ENCODE measurements at places on chromosomes 5 and 9.

- no peak for DNase-seq
Observed at GRCh38 chr9:80836013-80836412, 853.3 kb downstream of the TLE1 start.

DNA sequence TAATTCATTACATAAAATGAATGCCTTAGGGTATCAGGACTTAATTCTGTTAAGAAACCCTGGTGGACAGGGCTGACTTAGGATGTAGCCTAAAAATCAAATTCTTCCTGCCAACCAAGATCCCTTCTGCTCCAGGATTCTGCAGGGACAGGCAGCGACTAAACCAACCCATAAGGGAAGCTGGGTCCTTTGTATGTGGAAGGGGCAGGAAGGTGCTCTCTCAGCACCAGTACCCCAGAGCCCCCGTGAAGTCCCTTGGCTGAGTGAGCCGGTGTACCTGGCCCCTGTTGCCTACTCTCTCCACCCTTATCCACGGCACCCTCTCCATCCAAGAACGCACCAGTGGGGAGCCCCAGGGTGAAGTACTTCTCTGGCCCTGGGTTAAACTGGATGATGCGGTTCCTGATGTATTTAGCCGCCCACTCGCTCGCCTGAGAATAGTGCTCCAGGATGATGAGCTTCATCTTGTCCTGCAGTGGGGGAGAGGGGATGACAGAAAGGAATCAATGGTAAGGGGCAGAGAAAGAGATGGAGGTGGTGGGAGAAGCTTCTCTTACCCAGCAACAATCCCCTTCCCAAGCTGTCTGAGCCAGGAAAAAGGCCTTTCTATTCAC, 1.1 kb downstream of the GNPDA1 start:
- DNase-seq, result no peak

DNA sequence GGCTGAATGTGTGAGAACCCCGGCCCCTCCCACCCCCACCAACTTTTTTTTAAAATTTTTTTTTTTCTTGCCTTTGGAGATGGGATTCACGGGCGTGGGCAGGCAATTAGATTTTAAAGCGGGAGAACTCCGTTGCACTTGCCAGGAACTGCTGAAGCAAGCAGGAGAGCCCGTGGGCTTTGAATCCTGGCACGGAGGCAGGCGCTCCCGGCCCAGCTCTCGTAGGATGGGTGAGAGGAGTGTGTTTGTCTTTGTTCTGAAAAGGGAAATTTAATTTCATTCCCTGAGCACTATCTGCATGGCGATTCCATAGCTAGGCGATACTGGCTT, 54.3 kb upstream of the BOD1 start:
- no peak for DNase-seq

GRCh38 chr5:53422539-53422938, 57.9 kb upstream of the FST start:
- no peak for DNase-seq

DNA sequence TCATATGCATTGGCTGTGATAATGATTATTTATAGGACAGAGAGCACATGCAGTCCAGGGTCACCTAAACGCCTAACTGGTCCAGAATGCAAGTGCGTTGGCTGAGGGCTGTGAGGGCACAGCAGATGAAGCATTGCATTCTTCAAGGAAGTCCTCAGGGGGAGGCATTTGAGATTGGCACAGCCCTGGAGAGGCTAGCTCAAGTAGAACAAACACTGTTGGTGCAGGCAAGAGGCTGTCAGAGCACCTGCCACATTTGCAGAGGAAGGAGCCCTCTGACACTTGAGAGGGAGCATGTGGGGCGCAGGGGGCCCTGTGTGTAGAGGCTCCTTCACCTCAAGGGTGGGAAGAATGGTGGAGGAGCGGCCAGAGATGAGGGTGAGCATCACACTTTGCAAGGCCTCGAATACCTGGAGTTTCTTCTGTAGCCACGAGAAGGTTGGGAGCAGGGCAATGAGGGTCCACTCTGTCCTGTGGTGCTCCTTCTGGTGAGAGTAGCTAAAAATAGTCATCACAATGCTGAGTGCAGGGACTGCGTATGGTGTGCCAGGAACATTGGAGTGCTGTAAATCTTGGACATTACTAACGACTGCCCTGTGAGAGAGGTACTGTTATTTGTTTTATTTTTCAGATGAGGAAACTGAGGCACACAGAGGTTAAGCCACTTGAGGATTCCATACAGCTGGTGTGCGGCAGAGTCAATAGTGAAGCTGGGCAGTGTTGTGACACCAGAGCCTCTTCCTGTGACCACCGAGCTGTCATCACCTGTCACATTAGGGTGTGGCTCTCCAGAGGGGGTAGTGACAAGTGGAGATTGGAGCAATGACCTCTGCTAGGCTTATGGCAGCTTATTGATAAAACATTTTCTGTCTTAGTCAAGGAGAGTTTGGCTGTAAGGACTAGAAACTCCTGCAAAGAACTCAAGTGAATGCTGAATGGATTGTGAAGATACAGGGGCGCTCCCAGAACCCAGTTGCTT, 100.2 kb downstream of the PIP5K1B start:
- DNase-seq, result no peak

- no peak for DNase-seq
Observed at GRCh38 chr5:168790671-168791250, 211.6 kb upstream of the PANK3 start.

DNA sequence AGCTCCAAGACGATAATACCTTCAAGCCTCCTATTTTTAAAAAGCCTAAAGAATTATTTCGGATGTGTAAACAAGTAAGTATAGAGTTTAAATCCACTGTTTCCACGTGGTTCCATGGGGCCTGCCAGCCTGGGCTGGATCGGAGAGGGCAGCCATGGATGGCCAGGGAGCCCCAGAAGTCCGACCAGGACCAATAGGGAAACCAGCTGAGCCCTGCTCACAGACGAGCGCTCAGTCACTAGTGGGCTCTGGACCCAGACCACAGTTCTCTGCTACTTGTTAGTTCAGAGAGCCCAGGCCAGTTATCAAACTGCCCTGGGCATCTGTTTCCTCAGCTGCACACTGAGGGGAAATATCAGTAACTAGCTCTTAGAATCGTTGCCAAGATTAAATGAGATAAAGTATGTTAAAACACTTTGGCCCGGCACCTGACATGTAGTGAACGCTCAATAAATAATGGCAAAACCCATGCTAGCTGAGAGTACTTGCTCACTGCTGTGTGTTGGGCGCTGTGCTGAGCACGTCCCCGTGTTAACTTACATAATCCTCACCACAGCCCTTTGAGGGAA, 124.8 kb downstream of the RGS3 start:
- DNase-seq, result no peak

GRCh38 chr9:132032238-132032950, 47.3 kb downstream of the MED27 start:
- no peak for DNase-seq

DNA sequence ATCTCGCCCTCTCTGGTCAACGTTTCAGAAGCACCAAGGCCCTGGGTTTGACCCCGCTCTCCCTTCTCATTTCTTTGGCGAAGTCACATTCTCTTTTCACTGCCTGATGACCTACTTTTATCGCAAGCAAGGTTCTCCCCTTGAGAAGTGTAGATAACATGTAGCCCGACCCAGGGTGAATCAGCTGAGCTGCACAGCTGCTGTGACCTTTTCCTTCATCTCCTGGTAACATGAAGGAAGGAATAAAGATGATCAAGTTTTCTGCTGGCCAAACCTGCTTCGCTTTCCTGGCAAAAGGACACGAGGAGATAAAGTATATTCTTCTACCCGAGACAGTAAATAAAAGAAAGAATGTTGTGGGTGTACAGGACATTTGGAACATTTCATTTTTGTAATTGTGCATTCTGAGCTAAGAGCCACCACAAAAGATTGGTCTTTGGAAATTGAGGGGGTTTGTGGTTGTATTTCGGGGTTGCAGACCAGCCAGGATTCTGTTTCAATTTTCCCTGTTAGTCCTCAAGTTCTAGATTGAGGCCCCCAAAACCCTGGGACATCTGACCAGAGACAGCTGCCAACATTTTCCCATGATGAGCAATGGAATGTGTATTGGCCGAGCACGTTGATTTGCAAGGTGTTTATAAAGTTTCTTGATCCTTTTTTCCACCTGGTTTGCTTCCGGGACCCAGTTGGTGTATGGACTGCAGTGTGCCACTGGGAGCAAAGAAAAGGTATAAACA, 155.1 kb upstream of the ZNF462 start:
- DNase-seq, result no peak

GRCh38 chr9:128280084-128280622, 4.1 kb downstream of the SWI5 start:
- DNase-seq, result no peak

- no peak for DNase-seq
Observed at GRCh38 chr5:78753093-78753531, 104.5 kb upstream of the LHFPL2 start.

DNA sequence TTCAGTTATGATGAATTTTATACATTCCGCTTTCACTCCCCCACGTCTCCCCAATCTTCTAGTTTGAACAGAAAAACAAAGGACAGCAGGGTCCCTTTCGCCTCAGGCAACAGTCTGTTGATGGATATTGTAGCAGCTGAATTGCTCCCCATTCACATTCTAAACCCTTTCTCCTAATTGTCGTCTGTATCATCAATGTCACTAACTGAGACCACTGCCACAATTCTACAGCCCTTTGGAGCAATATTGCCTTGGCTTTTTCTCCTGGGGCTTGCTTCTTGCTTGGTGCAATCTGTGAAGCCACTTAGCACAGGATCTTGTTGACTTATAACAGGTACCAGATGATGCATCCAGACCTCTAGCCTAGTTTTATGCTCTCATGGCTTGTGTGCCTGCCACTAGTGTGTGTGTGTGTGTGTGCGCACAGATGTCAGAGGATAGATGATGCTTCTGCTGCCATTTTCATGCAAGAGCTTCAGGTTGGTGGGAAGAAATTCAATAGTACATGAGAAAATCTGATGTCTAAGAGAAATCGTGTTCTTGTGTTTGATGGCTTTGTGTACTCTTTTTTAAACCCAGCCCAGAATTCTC, 195.2 kb upstream of the ISL1 start:
- no peak for DNase-seq

DNA sequence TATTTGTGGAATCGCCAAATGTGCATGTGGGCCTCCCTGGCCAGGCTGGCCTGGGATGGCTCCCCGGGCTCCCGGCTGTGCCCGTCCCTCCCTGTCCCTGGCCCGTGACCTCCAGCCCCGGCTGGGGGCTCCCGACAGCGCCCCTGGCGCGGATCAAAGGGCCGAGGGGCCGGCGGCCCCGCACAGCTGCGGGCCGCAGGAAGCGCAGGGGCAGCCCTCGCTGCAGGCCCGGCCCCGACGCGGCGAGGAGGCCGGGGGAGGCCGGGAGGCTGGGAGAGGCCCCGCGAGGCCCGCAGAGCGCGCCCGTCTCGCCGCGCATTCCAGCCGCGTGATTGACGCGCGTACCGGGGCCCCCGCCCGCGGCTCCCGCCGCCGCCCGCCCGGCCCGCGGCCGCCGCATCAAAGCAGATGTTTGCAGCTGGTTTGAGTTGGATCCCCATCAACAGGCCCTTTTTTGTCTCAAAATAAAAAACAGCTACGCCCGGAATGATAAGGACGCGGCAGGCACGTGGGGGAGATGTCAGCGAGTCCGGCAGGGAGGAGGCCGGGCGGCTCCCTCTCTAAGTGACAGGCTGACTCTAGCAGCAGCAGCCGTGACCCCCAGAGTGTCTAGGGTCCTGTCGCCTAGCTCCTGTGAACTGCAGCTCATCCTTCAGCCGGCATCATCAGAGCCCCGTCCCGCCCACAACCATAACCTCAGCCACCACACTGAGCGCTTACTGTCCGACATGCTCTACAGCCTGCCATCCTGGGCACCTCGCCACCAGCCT, 69.4 kb downstream of the LMX1B start:
- DNase-seq, result no peak

- no peak for DNase-seq
Observed at GRCh38 chr5:172407822-172408221, 46.5 kb downstream of the SH3PXD2B start.

DNA sequence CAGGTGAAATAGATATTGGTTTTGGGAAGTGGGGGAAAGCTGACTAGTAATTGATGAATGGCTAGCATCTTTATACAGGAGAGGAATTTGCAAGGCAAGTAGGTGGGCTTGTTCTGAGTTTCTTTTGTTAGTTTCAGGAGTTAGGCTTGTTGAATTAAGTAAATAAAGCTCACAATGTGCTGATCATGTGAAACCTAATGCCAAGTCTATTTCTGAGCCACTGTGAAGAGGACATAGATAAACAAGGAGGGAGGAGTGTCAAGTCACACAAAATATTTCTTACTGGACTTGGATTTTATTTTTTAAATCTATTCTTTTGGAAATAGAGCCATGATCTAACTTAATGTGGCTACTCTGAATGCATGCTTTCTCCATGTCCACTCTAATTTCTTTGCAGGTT, 19.9 kb downstream of the GDA start:
- no peak for DNase-seq

DNA sequence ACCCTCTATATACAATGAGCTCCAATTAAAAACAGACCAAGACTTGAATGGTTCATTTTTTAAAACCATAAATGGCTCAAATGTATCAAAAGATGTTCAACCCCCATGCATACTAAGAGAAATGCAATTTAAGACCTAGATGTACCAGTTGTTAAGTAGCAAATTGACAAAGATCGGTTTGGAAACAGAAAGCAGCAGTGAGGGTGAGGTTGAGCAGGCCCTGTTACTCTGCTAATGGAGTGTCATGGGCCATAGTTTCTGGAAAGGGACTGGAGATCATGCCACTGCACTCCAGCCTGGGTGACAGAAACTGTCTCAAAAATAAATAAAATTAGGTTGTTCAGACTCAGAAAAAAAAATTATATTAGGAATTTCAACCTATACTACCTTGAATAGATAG, 55.0 kb downstream of the FNBP1 start:
- no peak for DNase-seq

DNA sequence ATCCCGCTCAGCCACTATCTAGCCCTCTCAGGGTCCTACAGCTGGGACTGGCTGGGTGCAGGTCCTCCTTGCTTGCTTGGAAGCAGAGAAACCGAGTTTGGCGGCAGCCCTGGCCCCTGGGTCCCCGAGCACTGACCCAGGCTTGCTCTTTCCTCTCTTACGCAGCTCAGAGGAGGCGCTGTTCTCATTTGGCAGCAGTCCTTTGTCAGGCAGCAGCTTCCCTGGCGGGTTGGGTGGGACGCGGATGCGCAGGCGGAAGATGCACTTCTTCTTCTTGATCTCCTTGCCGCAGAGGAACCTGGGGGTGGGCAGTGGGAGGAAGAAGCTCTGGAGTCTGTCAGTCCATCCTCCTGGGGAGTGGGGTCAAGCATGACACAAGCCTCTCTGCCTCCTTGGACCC, 14.5 kb downstream of the PHF19 start:
- no peak for DNase-seq

GRCh38 chr9:98040212-98040611, 16.3 kb upstream of the NANS start:
- DNase-seq, result no peak

GRCh38 chr5:68405026-68405684, 189.6 kb downstream of the PIK3R1 start:
- no peak for DNase-seq

GRCh38 chr5:90294604-90295003, 115.0 kb downstream of the CETN3 start:
- no peak for DNase-seq

GRCh38 chr5:109743770-109744212, 54.1 kb downstream of the MAN2A1 start:
- no peak for DNase-seq

GRCh38 chr9:16197578-16198370, 644.9 kb downstream of the CCDC171 start:
- DNase-seq, result no peak
